Stimulated activated CD4-positive, alpha-beta T cell treated with anti-CD3 and anti-CD28 coated beads, TNF-alpha, amount 100 ng/mL, for 4 hours (primary cell): ENCODE measurements at places on chromosomes 3 and 15.

GRCh38 chr15:92429378-92430068, 35.8 kb downstream of the ST8SIA2 start:
- no peak for DNase-seq

- peak; percentile 79 for DNase-seq
Observed at GRCh38 chr15:31435261-31435911, 108.8 kb downstream of the KLF13 start.

DNA sequence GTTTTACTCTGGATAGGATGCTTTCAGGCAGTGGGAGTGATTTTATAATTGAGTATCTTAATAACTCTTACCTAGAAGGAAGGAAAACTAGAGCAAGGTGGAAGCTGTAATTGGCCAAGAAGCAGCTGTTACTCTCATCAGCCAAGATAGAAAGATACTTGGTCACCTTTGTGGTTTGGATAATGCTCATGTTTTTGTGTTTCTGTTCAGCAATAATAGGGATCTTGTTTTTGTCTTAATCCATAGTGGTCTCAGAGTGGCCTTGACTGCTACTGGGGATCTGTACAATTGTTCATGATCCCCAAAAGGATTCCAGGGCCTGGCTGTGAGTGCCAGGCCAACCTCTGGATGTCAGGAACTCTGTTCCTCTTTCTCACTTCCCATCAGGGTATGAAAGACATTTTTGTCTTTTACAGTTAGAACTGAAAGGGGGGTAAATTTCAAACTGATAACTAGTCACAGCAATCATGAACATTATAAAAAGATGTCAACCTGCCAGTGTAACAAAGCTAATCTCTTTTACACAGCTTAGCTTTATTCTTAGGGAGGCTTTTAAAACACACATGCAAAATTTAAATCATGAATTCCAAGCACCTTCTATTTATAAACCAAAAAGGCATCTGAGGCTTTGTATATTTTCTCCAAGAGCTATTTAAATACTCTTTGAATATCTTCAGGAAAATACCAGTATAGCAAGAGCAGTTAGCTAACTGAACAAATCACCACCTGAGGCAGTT, 6.0 kb downstream of the UBL7 start:
- DNase-seq, result no peak

DNA sequence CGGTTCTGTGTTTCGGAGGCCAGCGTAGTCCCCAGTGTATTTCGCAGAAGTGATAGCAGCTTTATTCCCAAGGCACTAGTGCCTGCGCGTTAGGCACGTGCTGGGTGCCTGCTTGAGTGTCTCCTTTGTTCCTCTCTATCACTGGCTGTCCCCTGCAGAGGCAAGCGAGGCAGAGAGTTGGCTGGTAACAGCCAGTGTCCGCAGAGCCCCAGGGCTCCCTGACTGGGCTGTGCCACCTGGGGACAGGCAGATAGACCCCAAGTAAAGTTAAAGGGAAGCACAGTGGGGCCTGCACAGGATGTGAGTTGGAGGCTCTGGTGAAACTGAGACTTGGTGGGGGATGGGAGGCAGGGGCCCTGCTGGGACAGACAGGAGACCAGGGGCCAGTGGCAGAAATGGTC, 50.7 kb downstream of the APBA2 start:
- no peak for DNase-seq

GRCh38 chr3:11580645-11581044, 63.1 kb downstream of the VGLL4 start:
- no peak for DNase-seq

DNA sequence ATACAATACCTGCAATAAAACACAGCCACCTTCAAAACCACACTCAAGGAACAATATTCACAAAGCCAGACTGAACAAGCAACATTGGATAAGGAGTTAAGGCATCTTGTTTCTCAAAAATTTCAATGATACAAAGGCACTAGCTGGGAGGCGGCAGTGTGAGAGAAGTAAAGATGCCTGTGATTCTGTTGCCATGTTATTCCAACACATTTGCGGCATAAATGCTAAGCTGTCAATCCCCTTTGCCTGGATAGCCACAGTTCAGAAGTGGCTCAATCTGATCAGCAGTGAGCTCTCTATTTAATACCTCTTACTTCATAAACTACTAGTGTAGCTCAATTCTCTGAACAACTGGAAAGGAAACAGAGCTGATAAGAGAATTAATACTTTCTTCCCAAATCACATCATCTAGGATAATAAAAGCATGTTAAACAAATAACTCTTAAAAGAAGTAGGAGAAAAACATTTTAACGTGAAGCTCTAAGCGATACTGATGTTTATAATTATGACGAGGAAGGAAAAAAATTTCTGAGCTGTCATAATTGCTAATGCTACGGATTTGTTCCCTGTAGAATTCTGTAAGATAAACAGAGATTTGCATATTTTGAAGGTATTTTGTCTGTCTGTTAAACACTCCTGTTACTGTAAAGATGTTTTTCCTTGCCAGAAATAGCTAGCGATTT, 358.4 kb downstream of the FOXP1 start:
- no peak for DNase-seq
